Esophagus muscularis mucosa (tissue), 4 donors: ENCODE measurements at places on chromosomes 7 and 10. TPM values are rescaled to one million over a fixed set of nuclear protein-coding genes. Genes with fewer than 3 reads are reported as not detected.

GRCh38 chr7:127252778-127253280 lies at the start of gene GRM8:
Gene GRM8 (minus strand): TSS chr7:127252941.
- peak within 1 kb of the TSS; percentile 71 for H3K4me3 ChIP-seq
- DNase-seq = no peak
- no peaks in the 10 kb centered on the region for H3K27me3 ChIP-seq
- H3K27ac ChIP-seq = peak within 1 kb of the TSS; percentile 41
- H3K36me3 ChIP-seq = no peaks in the 10 kb centered on the region
- H3K4me1 ChIP-seq = peaks cover 23% of the 10 kb centered on the region

DNA sequence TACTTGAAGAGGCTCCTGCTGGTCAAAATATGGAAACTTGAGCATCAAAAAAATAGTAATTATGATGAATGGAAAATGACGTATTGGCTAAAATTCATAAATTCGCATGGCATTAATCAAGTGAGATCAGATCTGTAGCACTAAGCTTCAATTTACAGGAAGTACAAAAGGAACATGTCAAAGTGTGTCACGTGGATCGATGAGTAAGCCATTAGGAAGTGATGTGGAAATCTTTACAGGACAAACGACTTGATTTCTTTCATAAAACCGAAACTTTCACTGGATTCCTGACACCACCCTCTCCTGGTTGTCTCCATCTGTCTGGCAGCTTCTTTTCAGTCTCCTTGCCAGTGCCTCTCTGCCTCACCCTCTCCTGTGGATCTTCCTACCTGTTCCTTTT lies 25.8 kb downstream of the AKR1C8 start:
- no peaks in the 10 kb centered on the region for H3K27me3 ChIP-seq
- H3K27ac ChIP-seq = no peak overlapping the region
- H3K4me1 ChIP-seq = no peaks in the 10 kb centered on the region
- no peaks in the 10 kb centered on the region for H3K36me3 ChIP-seq

DNA sequence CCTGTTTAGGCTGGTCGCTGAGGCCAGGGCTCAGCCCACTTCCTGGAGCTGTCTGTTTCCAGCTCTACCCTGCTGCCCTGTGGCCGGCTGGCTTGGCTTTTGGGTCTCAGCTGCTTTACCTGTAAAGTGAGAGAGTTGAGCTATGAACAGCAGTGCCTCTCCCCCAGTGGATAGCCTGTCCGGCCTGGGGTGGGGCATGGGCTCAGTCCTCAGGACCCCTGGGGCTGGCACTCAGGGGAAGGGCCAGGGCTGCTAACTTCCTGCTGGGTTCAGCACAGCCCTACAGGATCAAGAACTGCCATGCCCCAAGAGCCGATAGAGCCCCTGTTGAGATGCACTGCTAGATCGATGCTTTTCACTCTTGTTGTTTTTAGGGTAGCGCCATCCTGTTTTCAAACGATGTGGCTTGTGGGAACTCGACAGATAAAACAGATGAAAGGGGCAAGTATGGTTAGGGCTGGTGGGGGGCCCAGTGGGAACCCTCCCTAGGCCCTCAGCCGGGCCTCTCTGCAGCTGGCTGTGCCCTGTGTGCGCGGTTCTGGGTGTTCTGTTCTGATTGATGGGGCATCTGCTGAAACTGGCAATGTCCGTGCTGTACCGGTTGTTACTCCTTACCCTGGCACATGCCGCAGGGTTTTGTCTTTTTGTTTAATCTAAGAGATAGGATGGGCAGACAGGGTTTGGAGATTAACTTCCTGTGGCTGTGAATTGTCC lies 10.0 kb upstream of the SFRP5 start:
- no peak for DNase-seq
- no peak overlapping the region for H3K4me3 ChIP-seq
- H3K27ac ChIP-seq = peak overlapping the region; percentile 32
- H3K4me1 ChIP-seq = peaks cover 20% of the 10 kb centered on the region

DNA sequence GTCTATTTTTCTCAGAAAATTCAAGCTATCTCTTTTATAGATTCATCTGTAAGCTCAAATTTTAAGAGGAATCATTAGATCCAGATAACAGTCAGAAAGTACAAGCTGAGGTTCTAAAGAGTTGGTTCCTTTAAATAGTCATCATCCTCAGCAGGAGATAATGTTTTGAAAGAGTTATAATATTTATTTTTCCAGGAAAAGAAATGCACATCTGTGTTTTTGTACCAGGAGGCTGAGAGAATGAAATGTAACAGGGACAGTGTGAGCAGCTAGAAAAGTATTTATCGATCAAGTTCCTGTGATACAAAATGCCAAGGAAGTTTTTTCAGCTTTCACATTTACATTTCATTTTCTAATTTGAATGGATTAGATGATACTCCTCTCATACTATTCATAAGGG lies 120.2 kb upstream of the LRRTM3 start:
- H3K4me3 ChIP-seq = no peak overlapping the region
- no peak overlapping the region for H3K27ac ChIP-seq
- DNase-seq = no peak
- no peaks in the 10 kb centered on the region for H3K27me3 ChIP-seq

- no peak overlapping the region for H3K27ac ChIP-seq
- DNase-seq = no peak
- no peaks in the 10 kb centered on the region for H3K36me3 ChIP-seq
- H3K4me1 ChIP-seq = peaks cover 7% of the 10 kb centered on the region
- H3K4me3 ChIP-seq = no peak overlapping the region
- H3K27me3 ChIP-seq = no peaks in the 10 kb centered on the region
Measured at GRCh38 chr7:74489997-74490945, 36.6 kb downstream of the GTF2IRD1 start.

DNA sequence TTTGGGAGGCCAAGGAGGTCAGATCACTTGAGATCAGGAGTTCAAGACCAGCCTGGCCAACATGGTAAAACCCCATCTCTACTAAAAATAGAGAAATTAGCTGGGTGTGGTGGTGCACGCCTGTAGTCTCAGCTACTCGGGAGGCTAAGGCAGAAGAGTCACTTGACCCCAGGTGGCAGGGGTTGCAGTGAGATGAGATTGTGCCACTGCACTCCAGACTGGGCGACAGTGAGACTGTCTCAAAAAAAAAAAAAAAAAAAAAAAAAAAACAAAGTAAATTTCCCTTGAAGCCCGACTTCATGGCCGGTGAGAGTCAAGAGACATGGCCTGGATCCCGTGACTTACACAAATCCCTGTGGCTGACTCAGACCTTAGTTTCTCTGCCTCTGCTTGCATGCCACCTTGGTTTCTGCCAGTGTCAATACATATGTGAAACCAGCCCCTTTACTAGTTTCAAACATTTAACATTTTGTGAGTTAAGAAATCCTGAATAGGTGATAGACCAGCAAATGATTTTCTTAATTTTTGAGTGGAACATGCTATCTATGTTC lies 62.8 kb downstream of the ZEB1 start:
- H3K27me3 ChIP-seq = no peaks in the 10 kb centered on the region
- DNase-seq = no peak
- no peak overlapping the region for H3K27ac ChIP-seq
- H3K4me1 ChIP-seq = peaks cover 8% of the 10 kb centered on the region
- no peak overlapping the region for H3K4me3 ChIP-seq

Gene CACNA2D1
- 39.9 TPM for total RNA-seq
